ENCODE measurements at places on chromosomes 11 and 22. TPM values are rescaled to one million over a fixed set of nuclear protein-coding genes. Genes with fewer than 3 reads are reported as not detected.

GRCh38 chr22:37209140-37209845 is 3.0 kb downstream of the SSTR3 start:
- DNase-seq = peak; percentile 41

DNA sequence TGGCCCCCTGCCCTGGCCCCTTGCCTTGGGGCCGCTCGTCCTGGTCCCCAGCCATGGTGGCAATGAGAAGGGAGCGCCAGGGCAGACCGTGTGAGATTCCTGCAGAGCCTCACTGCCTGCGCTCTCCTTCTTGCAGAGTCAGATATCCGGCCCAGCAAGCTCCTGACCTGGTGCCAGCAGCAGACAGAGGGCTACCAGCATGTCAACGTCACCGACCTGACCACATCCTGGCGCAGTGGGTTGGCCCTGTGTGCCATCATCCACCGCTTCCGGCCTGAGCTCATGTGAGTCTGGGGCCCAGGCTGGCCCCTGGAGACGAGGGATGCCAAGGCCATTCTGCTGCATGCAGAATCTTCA is 114.1 kb downstream of the MICAL2 start:
- peak; percentile 96 for DNase-seq

- peak; percentile 89 for DNase-seq
Observed at GRCh38 chr11:63614136-63614671, at the start of gene PLAAT3. PLAAT3 (minus strand) TSS chr11:63614433; CDS start chr11:63614014, 419 bp downstream.

GRCh38 chr22:50678651-50679521 is 6.3 kb downstream of the SHANK3 start:
- peak; percentile 67 for DNase-seq

DNA sequence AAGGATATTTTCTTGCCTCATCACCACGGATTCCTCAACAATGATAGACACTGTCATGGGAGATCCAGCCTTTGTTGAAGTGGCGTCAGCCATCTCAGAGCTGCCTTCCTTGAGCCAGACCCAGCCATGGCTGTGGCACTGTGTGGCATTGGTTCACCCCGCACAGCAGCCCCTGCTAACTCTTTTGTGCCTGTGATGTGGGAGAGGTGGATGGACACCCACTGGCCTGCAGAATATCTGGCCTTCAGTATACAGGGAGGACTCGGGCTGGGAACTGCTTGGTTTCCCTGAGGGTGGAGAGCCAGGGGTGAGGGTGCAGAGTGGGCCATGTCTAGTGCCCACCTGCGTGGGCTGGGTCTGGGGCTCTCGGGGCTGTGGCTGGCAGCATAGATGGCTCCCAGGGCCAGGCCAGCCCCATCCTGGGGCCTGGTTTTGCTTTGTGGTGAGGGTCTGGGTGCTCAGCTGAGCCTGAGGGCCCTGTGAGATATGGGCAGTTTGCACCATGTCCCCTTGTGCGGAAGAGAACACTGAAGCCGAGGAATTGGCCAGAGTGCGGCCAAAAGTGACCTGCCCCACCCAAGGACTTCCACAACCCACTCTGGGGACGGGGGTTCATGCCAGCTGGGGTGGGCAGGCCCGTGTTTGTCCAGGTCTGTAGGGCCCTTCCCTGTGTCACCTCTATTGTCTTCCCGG is 6.1 kb downstream of the CLDN5 start:
- no peak for DNase-seq

- DNase-seq = no peak
Observed at GRCh38 chr11:34595391-34595790, 25.5 kb upstream of the EHF start.

DNA sequence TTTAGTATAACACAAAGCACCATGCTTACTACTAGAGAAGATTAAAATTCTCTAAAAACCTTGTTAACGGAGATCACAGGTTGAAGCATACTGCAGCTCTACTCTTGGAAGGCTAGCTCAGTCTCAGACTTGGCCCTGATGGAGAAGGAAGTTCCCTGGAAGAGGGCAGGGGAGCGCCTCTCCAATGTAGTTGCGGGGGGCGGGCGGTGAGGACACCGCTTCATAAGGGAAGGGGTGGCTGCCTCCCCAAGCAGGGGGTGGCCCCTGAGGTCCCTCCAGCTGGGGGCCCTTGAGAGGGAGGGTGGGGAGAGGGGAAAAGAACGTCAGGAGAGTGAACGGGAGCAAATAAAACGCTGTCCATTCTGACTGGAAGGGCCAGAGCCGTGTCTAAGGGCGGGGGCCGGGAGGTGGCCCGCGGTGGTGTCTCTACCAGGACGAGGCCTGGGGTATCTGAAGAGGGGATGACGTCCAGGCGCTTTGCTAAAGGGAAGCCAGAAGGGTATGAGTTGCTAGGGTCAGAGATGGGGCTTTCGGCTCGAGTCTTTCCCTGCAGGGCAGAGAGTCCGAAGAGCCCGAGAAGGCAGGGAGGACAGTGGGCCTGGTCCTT is 553 bp upstream of the USP47 start:
- no peak for DNase-seq

- DNase-seq = no peak
Observed at GRCh38 chr11:111975076-111975806, 38.1 kb downstream of the DIXDC1 start.

DNA sequence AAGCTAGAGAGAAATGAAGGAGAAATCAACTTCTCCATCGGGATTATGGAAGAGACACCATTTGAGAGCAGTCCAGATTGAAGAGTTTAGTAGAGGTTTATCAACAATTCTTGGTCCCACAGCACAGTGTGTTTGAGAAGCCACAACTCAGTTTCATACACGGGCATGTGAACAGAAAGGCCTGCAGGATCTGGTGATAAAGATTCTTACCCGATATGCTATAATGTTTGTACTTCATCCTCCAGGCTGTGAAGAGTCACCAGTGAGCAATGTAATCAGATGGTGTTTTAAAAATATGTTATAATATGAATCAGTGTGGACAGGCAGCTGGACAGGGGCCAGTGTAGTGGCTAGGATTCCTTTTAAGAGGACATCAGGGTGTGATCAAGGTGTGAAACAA is 29.7 kb upstream of the VWA5A start:
- DNase-seq = no peak

GRCh38 chr22:36365020-36365411 is 22.8 kb downstream of the MYH9 start:
- no peak for DNase-seq

GRCh38 chr11:103749158-103749557 is 287.3 kb upstream of the DDI1 start:
- DNase-seq = no peak

GRCh38 chr11:70731271-70732022 is 333.1 kb downstream of the CTTN start:
- DNase-seq = no peak

- DNase-seq = no peak
Observed at GRCh38 chr11:69613594-69613993, 27.4 kb upstream of the CCND1 start.

- peak; percentile 67 for DNase-seq
Observed at GRCh38 chr11:2096919-2097301, 42.3 kb downstream of the IGF2 start.

DNA sequence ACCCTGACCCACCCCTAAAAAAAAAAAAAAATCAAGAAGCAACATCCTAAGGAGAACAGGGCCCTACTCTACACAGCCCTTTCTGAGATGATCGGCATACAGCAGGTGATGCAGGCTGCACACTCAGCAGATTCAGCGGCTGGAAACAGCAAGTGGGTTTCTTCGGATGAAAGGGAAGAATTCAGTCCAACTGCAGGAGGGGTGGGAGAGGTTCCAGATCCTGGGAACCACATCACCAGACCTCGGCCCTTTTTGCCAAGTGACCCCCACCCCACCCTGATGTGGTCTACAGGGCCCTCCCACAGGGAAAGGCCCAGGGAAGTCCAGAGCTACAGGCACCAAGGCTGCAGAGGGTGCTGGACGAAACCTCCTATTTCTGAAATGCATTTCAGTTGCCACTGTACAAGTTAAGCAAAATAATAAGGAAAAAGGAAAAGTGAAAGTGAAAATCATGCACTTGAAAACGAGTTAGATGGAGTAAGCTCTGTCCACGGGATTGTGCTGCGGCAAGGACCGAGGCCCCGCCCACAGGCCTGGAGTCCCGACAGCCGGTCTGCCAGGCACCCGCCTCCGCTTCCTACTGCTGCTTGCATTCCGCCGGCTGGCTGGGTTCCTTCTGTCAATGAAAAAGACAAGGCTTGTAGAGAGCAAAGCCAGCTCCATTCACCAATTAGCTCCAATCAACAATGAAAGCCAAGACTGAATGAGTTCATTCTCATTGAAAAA is 16.0 kb upstream of the PHLDA2 start:
- peak; percentile 92 for DNase-seq

GRCh38 chr11:46222490-46223251 is 54.8 kb upstream of the CREB3L1 start:
- DNase-seq = no peak

DNA sequence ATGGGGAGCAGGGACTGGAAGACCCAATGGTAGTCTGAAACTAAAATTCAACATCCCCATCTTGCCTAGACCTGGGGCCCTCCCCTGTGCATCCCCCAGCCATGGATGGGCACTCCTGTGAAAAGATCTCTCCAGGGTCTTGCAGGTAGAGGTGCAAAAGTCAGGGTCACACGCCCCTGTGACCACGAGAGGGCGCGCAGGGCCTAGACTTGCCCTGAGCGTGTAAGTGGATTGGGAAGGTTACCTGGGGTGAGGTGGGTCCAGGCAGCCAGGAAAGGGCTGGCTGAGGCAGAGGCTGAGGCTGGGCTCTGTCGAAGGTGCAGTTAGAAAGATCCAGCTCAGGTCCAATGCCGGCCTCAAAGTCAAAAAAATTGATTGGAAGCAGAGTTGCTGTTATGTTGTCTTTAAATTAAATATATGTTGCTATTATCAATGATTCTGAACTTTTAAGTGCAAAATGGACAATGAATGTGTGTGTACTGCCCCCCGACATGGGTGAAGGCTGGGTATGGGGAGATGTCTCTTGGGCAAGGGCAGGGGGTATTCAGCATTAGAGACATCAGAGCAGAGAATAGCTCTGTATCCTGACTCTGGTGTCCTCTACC is 4.8 kb upstream of the POU2F3 start:
- DNase-seq = no peak

GRCh38 chr22:27851974-27852746 is 50.6 kb upstream of the MN1 start:
- DNase-seq = no peak

GRCh38 chr11:6656584-6656915 is 941 bp upstream of the DCHS1 start:
- no peak for DNase-seq

GRCh38 chr11:6927030-6927617 is 898 bp downstream of the ZNF215 start:
- DNase-seq = no peak

DNA sequence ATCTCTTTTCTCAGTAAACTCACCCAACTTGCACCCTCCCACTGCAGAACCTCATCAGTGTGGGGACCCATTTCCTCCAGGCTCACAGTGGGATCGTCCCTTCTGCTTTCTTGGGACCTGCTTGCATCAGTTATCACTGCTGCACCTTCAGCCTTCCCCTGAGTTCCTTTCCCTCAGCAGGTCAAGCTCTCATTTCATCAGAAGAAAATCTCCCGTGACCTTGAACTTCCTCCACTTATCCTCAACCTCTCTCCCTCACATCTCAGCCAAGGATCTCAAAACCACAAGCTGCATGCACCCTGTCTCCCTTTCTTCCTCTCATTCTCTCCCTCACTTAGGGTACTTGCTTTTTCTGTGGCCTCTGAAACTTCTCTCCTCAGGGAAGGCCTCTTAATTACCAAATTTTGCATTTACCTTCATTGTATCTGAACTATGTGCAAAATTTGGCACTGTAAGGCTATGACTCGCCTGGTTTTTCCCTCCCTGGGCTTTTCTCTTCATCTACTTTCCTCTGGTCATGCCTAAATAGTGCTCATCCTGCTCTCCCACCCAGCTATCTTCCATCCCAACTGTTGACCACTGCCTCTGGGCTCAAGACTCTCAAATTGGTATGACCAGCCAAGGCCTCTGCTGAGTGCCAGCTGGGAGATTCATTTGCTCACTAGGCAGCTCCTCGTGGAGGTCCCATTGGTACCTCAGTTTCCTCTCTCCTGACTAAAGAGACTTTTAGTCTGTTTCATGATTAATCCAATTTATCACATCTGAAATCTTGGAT is 2.7 kb upstream of the RCE1 start:
- DNase-seq = no peak

GRCh38 chr11:3046190-3046589 is 11.0 kb downstream of the CARS1 start:
- no peak for DNase-seq

- peak; percentile 12 for DNase-seq
Observed at GRCh38 chr22:45478108-45478771, 24.4 kb upstream of the FBLN1 start.

GRCh38 chr11:115672412-115672811 is 168.2 kb upstream of the CADM1 start:
- DNase-seq = no peak

DNA sequence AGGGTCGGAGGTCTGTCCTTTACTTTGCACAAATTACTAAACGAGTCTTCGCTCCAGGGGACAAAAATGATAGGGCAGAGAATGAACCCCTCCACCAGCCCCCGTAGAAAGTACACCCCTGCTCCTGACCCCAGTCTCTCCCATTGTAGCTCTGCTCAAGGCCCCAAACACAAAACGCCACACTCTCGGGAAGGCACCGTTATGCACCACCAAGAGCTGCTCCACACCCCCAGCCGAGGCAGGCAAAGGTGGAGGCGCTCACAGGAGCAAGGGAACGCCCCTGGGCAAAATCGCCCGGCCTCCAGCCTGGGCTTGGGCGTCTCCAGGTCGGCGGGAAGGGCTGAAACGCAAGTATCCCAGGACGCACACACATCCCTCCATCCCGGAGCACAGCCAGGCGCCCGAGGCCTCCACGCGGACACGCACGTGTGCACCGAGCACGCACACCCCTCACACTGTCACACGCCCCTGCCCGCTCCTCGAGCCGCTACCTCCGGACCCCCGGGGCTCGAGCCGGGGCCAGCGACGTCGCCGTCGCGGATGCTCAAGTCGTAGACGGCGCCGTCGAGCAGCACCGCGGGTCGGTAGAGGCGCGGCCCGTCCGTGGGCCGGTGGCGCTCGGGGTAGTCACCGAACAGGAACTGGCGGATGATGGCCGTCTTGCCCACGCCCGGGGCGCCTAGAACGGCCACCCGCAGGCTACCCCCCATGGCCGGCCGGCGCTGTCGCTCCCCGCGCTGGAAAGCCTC is 786 bp downstream of the RASL10A start:
- peak; percentile 69 for DNase-seq

GRCh38 chr11:109733245-109733644 is 311.3 kb downstream of the C11orf87 start:
- DNase-seq = no peak

Gene OR51B5
- not detected for polyA plus RNA-seq

Gene EMID1
- 62.6 TPM for polyA plus RNA-seq

Gene ZNF214
- 0.06 TPM for polyA plus RNA-seq

Gene USH1C
- polyA plus RNA-seq = not detected

Gene KRTAP5-7
- polyA plus RNA-seq = not detected

Gene DEPDC5
- polyA plus RNA-seq = 21.3 TPM

Gene KCNE3
- polyA plus RNA-seq = 4.2 TPM

Gene OPCML
- 0.24 TPM for polyA plus RNA-seq

Gene ALG9
- 13.9 TPM for polyA plus RNA-seq

Gene PAX6
- polyA plus RNA-seq = 0.02 TPM

Gene CTSW
- 10.8 TPM for polyA plus RNA-seq

Gene RAB39A
- polyA plus RNA-seq = 0.71 TPM

Gene KCNC1
- polyA plus RNA-seq = not detected

Data from spleen (tissue), 13 donors.